ENCODE measurements at places on chromosomes 1 and 21. TPM values are rescaled to one million over a fixed set of nuclear protein-coding genes. Genes with fewer than 3 reads are reported as not detected.

ZNF687 gene
- 27.4 TPM for total RNA-seq

ZSWIM5 gene
- total RNA-seq: 0.49 TPM

ERVH48-1 gene
- not detected for total RNA-seq

PGLYRP4 gene
- not detected for total RNA-seq

LYPD8 gene
- not detected for total RNA-seq

TMPRSS15 gene
- not detected for total RNA-seq

RAB3GAP2 gene
- 47.2 TPM for total RNA-seq

OR2AK2 gene
- not detected for total RNA-seq

RGS1 gene
- not detected for total RNA-seq

SYCP1 gene
- total RNA-seq: not detected

FCRL2 gene
- not detected for total RNA-seq

FCAMR gene
- total RNA-seq: not detected

S100A9 gene
- not detected for total RNA-seq

C1orf122 gene
- 18.0 TPM for total RNA-seq

ADORA1 gene
- 5.5 TPM for total RNA-seq

IL12RB2 gene
- not detected for total RNA-seq
